Cardiac muscle cell (in vitro differentiated cells and primary cell): ENCODE measurements at places on chromosomes 7 and 10. TPM values are rescaled to one million over a fixed set of nuclear protein-coding genes. Genes with fewer than 3 reads are reported as not detected.

Gene PPP1R17
- 0.11 TPM in 1 of 2 replicates, not detected in the other for total RNA-seq

Gene EN2
- not detected in 2 replicates for total RNA-seq

Gene WNT8B
- 0.07 TPM in 1 of 2 replicates, not detected in the other for total RNA-seq

Gene ADARB2
- 2.4 and 3.1 TPM in 2 replicates for total RNA-seq

Gene PLXNA4
- 19.0 and 33.3 TPM in 2 replicates for total RNA-seq

Gene NODAL
- total RNA-seq = 0.15 and 0.25 TPM in 2 replicates

Gene NPS
- not detected in 2 replicates for total RNA-seq

DNA sequence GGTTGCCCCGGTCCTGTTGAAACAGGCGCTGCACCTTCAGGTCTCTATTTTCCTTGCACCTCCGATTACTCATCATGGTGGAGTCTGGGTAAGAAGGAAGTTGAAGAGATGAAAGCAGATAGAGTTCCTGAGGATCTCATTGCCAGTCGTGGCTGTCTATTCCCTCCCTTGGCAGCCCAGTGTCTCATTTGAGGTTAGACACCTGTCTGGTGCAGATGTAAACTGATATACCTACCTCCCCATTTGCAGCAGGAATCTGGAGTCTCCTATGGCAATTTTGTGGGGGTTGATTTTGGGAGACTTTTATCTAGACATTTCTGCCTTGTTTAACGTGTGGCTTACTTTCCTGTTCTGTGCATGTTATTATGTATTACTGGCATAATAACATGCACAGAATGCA lies 212.1 kb downstream of the BICC1 start:
- no peak for DNase-seq

DNA sequence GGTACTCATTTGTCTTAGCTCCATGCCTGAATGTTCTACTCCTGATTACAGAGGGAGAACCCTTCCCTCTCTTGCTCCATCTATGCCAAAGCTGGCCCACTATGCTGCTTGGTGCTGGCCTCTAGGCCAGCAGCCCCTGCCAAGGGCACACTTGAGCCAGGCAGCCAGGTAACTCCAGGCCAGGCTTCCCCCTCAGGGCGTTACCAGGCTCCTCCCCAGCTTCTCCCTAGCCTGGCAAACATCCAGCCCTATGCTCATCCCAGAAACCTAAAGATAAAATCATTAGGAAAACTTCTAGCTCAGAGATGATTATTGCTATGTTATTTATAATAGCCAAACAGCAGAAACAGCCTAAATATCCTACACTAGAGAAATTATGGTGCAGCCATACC lies 103.7 kb downstream of the KCNMA1 start:
- DNase-seq = no peak

- no peak for DNase-seq
Observed at GRCh38 chr7:47888371-47889265, 59.6 kb downstream of the PKD1L1 start.

- no peak for DNase-seq
Observed at GRCh38 chr10:90917968-90918318, 2.9 kb downstream of the ANKRD1 start.

DNA sequence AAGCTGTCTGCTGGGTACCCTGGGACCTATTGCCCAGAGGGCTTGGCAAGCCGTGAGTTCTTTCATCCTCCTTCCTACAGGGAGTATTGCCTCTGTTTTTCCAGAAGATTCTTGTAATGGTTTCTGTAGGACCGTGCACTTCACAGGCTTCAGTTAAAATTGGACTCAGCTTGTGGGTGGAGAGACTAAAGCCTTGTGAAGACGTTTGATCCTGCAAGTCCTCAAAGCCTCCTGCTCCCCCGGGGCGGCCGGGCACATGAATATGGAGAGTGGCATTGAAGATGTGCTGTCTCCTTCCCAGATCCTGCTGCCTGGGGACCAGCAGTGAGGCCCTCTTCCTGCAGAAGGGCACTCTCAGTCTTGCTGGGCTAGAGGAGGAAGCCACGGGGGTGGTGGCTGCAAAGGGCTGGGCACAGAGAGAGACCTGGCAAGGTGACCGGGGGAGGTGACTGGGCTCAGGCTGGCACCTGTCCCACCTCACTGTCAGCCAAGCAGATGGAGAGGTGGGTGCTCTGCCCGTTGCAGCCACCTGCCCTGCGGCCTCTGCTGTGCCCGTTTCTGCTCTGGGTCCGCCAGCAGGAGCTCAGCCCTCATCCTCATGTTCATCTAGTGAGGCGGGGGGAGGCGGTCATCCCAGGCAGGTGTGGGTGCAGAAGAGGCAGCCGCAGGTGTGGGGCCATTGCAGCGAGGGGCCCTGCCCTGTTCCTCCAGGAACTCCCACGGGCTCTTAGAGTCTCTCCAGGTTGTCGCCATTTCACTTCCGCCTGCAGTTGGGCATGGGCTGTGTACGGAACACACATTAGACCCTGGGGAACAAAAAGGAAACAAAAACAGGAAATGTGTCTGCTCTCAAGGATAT lies 55.7 kb downstream of the TMEM209 start:
- DNase-seq = no peak

- no peak for DNase-seq
Observed at GRCh38 chr10:113035732-113036312, 85.8 kb downstream of the TCF7L2 start.

GRCh38 chr7:139683137-139683921 lies 94.5 kb downstream of the HIPK2 start:
- DNase-seq = peak; percentile 68

- DNase-seq = no peak
Observed at GRCh38 chr7:20284003-20284770, 46.5 kb upstream of the ITGB8 start.

DNA sequence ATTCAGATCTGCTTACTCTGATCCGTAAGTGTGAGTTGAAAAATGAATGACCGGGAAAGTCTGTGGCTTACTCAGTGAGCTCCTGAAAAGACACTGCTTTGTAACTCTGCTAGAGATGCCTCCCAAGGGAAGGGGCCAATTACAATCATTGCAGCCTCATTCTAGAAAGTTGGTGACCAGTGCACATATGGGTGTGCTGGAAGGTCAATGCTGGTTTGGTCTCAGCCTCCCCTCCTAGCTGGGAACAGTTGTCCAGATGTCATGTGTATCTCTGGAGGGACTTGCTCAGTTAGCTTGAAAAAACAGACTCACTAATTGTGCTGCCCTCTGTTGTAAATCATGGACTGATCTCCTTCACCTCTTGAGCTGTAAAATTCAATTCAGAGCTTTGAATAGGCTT lies 405.0 kb downstream of the ADRA2A start:
- no peak for DNase-seq

- no peak for DNase-seq
Observed at GRCh38 chr10:5775685-5776084, 37.5 kb downstream of the GDI2 start.

DNA sequence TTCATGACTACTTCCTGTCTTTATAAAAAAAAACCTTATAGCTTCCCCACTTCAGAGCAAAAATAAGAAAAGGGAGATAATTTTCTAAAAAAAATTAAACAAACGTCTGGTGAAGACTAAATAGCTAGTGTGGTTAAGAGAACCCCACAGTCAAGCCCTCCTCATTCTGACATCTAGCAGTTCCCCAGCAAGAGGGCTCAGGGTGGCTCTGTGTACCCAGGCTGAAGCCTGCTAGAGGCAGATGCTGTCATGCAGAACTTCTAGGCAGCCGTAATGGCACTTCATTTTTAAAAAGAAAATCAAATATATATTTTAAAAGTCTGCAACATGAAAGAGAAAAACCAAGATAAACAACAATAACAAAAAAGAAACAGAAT lies 223.1 kb upstream of the KLF14 start:
- no peak for DNase-seq

- no peak for DNase-seq
Observed at GRCh38 chr10:111265341-111265740, 188.5 kb downstream of the ADRA2A start.

DNA sequence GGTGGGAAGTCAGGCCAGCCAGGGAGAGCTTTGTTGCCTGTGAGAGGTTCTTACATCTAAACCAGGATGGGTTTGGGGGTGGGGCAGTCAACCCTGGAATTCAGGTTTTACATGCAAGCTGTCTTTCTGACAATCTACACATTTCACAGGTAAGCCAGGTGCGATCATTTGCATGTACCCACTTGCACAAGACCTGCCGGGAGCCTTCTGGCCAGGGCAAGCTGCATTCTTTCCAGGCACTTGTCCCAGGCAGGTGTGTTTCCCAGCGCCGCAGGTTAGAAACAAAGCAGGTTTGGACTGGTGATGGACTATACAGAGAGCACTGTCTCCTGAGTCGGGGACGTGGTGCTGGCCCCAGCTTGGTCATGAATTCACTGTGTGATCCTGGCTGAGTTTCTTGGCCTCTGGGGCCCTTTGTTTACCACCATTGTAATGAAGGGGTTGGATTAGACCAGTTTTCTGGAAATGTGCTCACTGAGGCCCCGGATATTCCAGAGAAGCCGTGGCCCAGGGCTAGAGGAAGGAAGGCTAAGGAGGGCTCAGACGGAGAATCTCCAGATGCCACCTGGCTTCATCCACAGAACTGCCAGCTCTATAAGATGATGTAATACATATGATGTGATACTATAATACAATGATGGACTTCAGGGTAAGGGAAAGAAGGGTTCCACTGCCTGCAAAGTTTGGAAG lies 205.2 kb upstream of the SVIL start:
- DNase-seq = no peak

DNA sequence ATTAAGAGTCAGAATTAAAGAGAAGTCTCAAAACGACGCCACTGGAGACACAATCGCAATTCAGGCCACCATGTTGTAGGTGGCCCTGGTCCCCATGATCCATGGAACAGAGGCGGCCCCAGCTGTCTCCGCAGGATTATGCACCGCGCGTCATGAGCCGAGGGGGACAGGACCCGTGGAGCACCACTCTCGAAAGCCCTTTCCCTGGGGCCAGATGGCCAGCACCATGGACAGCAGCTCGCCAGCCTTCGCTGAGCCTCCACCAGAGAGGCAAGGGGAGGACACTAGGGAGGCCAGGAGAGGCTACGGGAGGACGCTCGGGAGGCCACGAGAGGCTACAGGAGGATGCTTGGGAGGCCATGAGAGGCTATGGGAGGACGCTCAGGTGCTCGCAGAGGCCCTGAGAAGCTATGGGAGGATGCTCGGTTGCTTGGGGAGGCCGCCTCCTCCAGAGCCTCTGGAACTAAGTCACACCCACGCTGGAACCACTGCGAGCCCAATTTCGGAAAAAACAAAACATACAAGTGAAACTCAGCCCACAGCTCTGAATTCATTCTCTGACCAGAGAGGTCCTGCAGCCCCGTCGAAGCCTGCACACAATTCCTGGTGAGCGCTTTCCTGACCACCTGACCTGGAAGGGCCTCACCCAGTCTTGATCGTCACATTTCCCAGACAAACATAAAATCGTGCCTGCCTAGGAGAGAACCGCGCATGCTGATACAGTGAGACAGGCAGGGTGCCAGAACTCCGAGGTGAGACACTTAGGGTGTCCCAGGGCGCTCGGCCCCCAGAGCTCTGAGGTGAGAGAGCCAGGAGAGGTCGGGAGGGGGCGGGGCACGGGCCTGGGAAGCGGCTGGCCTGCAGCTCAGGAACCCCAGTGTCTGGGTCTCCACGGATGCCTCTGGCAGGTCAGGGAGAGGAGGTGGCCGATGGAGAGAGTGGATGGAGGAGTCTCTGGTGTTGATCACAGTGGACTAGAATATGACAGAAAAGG lies 224.4 kb downstream of the PTPRN2 start:
- DNase-seq = no peak

DNA sequence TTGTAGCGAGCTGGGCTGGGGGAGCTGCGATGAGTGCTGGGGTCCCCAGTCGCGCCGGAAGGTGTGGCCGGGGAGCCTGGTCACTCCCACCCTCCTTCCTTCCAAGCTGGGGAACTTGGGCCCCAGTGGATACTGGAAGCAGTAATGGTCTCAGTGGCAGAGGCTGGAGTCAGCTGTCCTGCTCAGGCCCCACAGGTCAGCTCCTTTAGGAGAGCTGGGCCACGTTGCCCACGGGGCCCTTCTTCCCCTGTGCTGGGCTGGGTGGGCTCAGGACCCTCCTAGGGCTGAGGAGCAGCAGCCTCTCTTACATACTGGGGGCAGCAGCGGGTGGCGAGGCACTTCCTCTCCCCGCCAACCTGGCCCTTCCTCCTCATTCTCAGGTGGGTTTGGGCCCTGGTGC lies 200.6 kb upstream of the MKI67 start:
- DNase-seq = no peak

DNA sequence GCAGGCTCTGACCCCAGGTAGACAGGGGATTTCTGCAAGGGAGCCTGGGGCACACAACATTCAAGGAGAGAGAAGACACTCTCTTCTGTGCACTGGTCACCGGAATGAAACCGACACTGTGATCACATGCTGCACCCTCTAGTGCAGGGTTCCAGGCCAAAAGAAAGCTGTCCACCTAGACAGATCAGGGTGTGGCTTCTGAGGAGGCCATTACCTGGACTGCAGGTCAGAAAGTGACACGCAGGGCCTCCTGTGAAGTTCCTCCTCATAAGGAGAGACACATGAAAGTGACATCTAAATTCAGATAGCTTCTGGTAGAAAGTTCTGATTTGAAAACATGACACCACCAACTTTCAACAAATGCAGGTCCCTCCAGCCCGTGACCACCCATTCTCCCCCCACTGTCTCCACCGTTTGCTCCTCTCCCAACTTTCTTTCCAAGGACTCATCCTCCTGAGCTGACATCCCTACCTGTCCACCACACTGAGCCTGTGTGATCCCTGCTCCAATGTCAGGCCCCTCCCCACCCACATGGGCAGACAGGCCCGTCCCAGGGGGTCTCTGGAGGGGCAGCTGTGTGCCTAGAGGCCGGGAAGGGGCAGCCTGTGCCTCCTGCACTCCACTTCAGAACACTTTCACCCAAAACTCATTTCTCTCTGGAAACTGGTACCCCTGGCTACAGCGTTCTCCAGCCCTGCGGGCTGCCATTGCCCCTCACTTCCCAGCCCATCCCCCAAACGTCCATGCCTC lies 198.0 kb downstream of the TNS3 start:
- no peak for DNase-seq

- DNase-seq = no peak
Observed at GRCh38 chr7:39637400-39637799, 14.0 kb downstream of the RALA start.

DNA sequence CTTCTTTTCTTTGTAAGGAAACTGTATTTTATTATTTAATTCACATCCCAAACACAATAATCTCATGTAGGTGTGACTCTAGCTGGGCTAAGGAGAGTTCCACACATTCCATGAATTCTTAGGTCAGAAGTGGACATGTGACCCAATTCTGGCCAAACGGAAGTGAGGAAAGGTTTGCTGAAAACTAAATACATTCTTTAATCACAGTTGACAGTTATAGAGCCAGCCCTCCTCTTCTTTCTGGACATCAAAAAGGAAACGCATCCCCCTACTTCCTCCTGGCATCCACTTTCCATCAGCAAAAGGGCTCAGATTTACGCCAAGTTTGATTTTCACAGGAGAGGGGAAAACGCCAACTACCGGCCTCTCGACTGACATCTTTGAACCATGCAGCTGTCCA lies 774.4 kb upstream of the POM121L12 start:
- no peak for DNase-seq
